ENCODE measurements at places on chromosomes 3 and 15.

DNA sequence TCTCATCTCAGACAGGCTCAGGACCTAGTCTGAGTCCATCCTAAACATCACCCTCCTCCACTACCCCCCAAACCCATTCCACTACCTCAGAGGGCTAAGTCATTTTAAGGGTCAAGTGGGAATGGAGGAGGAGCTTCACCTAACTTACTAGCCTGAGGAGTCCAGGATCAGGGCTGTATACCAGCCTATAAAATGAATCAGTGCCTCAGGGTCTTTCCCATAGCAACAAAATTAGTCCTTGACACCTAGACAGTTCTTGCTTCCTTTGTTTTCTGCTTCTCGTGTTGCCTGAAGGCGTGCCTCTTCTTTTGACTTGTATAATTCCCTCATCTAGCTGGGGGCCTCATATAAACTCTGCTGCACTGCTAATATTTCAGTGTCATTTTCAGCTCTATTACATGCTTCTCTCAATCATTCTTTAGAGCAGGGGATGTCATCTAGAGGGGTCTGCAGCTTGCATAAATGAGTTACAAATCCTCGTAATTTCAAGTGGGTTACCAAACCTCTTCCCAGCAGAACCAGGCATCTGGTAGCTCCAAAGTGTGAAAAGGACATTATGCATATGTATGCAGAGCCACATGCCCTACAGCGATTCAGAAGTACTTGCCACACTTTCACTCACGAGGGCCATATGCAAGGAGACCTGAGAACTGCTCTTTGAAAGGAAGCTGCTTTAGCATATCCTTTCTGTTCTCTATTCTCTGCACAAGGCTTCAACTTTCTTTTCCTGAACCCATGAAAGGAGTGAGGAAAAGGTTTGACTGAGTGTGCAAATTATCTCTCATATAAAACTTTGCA lies 311.7 kb upstream of the SEMA6D start:
- DNase-seq: no peak

DNA sequence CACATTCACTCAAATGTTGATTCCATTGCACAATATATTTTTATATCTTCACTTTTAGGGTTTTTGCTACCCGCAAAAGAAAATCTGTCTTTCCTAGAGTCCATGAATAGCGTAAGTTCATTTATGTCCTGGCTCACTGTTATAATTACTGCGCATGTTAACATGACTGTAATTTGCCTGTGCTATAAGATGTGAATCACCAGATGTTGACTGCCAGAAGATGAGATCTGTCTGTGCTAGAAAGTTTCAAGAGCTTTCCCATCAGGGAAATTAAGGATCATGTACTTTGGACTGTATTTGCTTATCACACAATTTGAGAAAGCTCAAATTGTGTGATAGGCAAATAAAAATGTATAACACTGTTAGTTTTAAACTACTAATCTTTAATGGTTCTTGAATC lies 322.5 kb downstream of the CHL1 start:
- DNase-seq: no peak

GRCh38 chr3:184229394-184230080 lies at the start of gene VWA5B2:
VWA5B2 (plus strand) TSS chr3:184229585; CDS start chr3:184230529, 944 bp downstream.
- peak; percentile 59 for DNase-seq

GRCh38 chr3:99925584-99926230 lies 108.0 kb downstream of the CMSS1 start:
- DNase-seq: peak; percentile 97

DNA sequence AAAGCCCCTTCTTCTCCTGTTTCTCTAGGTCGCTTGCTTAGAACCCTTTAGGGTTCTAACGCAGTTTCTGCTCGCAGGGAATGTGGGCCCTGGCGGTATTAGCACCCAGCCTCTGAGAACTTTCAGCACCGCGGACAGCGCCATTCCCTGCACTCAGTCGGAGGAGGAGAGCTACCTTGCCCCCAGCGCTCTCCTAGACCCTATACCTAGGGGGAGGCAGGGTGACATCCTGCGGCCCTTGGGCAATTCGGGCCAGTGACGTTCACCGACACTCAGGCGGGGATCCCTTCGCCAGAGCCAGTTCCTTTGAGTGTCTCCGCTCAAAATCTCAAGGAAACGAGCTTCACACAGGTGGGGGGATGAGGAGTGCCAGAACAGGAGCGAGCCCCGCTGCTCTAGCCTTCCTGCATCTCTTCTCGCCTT lies 1.3 kb downstream of the SLC7A14 start:
- peak; percentile 66 for DNase-seq

DNA sequence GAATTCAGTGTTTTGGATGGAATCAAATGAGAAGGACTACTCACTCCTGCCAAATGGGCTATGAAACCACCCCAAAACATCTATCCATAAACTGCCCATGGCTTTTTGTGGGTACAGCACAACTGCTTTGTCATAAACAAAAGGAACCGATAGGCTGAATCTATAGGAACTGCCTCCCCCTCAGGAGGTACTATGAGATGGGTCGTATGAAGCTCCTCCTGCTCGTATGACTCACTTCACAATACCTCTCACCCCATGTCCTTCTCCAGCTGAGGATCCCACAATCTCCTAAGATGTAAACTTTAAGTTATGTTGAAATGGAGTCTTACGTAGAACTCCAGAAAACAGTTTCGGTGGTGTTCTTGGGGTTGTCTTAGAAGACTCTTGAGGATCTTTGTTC lies 129.9 kb upstream of the SAMMSON start:
- peak; percentile 8 for DNase-seq

GRCh38 chr15:81338170-81339007 lies 14.4 kb upstream of the STARD5 start:
- DNase-seq: peak; percentile 58

GRCh38 chr3:9385187-9386077 lies 12.0 kb upstream of the SETD5 start:
- DNase-seq: no peak

- DNase-seq: peak; percentile 61
These were observed 13.5 kb upstream of the TIPIN start for GRCh38 chr15:66369773-66370651.

GRCh38 chr15:68209735-68210408 lies 4.7 kb upstream of the CALML4 start:
- DNase-seq: no peak

GRCh38 chr3:43132870-43133636 lies 27.2 kb upstream of the POMGNT2 start:
- DNase-seq: no peak

- DNase-seq: peak; percentile 86
These were observed at the start of gene CLASP2 for GRCh38 chr3:33717866-33718594. CLASP2 (minus strand) TSS chr3:33718254; CDS start chr3:33718002, 252 bp downstream.

DNA sequence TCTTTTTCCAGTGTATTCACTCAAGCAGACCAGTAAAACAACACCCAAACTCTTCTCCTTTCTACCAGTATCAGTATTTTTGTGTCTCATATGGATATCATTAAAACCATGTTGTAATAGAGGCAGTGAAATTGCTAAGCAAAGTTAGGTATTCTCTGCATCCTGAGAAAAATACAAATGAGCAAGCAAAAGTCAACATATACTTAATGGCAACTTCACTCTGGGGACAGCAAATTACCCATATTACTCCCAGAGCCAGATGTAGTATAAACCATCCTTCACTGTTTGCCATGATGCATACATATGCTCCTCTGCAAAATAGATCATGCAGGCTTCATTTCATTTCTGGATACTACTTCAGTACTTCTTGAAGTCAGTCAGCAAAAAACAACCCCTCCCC lies 22.1 kb downstream of the UBA5 start:
- DNase-seq: no peak

DNA sequence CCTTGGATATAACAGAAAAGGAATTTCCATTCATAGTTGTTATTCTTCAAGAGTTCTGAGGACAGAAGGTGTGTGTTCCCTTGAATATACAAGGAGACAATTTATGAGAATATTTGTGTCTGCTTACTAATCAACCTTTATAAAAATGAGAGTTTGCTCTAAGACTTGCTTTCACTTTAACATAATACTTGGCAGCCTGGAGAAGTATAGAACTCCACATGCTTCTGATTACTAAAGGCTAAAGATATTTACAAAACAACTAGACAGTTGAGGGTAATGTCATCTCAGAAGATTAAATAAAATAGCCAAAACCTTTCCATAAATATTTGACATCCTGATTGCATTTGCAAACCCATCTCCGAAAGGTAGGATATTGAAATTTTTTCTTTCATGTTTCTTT lies 727.1 kb upstream of the NAALADL2 start:
- DNase-seq: no peak

- DNase-seq: no peak
These were observed 19.9 kb downstream of the TTC21A start for GRCh38 chr3:39127269-39127907.

DNA sequence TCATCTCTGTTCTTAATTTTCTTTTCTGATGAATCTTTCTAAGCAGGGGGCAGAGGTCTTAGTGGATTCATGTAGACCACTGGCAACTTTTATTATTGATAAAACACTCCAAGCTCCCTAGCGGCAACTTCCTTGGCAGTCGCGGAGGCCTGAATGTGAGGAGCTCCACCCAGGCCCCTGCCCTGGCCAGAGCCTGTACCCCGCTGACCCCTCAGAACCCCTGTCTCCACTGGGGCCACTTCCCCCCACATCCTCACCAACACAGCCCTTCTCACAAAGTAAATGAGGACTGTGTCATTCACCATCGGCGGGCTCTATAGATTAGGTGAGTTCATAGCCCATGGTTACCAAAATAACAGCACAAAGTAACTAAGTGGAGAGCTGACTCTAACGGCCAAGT lies 111.6 kb downstream of the TPRA1 start:
- DNase-seq: no peak

GRCh38 chr3:152909180-152909883 lies 74.4 kb downstream of the P2RY1 start:
- no peak for DNase-seq

- DNase-seq: no peak
These were observed 1.8 kb downstream of the GRK7 start for GRCh38 chr3:141764986-141765385.

DNA sequence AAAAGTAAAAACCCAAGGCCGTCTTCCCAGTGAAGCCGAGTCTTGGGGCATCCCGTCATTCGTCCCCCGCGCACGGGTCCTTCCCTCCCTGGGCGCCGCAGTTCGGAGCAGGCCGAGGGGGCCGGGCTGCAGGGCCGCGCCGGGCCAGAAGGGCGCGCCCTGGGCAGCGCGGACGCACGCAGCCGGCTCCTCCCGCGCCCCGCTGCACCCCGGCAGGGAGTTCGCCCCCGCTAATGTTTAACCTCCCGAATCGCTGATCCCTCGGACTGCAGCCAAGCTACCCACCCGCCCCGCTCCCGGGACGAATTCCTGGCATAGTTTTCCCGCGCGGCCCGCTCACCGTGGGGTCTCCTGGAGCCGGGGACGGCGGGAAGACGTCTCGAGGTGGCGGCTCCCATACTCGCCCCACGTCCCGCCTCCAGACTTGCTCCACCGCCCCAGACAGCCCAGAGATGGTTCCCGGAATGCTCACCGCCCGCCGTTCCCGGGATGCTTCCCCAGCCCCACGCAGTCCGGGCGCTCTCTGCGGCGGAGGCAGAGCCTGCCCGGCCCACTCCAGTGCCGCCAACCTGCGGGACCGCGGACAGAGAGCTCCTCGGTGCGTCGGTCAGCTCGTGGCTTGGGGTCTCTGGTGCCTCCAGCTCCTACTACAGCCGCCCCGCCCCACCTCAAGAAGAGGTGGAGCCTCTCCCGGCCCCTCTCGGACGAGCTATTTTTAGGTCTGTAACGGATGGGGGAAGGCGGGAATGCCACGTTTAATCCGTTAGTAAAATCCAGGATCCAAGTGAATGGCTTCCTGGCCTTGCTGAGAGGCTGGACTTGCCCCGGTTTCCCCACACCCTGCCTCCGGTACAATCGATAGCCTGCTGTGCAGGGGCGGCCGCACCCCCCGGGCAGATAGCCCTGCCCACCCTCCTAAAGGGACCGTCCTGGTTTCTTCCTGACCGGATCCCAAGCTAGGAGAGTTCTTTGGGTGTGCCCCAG lies at the start of gene DZIP1L:
DZIP1L (minus strand) TSS at position 621 of the 984 bp plus-strand sequence. CDS start 11,637 bp downstream, outside the sequence.
- DNase-seq: peak; percentile 82

DNA sequence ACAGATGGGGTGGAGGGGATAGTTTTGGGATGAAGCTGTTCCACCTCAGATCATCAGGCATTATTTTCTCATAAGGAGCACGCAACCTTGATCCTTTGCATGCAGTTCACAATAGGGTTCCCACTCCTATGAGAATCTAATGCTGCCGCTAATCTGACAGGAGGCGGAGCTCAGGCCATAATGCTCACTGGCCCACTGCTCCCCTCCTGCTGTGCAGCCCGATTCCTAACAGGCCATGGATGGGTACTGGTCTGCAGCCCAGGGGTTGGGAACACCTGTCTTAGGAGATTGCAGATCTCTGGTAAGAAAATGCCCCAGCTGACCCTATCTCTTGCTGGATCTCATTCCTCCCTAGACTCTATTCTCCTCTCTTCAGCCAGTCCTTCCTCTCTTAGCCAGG lies 6.8 kb downstream of the CSTA start:
- DNase-seq: no peak

GRCh38 chr15:31598620-31599019 lies 272.0 kb downstream of the KLF13 start:
- DNase-seq: no peak

GRCh38 chr3:179000144-179000543 lies 71.5 kb downstream of the ZMAT3 start:
- no peak for DNase-seq

DNA sequence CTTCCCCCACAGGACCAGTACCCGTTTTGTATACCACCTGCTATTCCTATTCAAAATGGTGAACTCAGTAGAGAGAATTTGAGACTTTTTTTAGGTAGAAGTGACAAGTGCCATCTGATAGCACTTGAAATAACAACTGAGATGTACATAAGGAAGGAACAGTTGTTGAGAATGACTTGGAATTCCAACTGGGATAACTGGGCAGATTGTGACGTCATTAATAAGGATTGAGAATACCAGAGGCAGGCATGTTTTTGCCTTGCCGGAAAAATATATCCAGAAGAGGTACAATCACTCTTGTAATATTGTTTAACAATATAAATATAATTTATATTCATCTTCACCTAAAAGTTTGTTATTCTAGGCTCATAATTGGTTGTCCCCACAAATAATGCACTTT lies 454.1 kb upstream of the RGMA start:
- DNase-seq: no peak

GRCh38 chr3:172138792-172139507 lies 99.6 kb downstream of the FNDC3B start:
- peak; percentile 76 for DNase-seq

DNA sequence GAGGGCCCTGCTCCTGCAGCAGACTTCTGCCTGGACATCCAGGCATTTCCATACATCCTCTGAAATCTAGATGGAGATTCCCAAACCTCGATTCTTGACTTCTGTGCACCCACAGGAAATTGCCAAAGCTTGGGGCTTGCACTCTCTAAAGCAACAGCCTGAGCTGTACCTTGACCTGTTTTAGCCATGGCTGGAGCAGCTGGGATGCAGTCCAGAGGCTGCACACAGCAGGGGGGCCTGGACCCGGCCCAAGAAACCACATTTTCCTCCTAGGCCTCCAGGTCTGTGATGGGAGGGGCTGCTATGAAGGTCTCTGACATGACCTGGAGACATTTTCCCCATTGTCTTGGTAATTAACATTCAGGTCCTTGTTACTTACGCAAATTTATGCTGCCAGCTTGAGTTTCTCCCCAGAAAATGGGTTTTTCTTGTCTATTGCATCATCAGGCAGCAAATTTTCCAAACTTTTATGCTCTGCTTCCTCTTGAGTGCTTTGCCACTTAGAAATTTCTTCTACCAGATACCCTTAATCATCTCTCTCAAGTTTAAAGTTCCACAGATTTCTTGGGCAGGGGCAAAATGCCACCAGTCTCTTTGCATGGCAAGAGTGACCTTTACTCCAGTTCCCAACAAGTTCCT lies 11.8 kb upstream of the MYO5A start:
- DNase-seq: no peak

GRCh38 chr15:49273734-49274318 lies 103.8 kb downstream of the GALK2 start:
- DNase-seq: peak; percentile 56

- DNase-seq: no peak
These were observed 199.6 kb upstream of the CHRM5 start for GRCh38 chr15:33768670-33769190.
